ENCODE measurements at places on chromosomes 7 and 10.

DNA sequence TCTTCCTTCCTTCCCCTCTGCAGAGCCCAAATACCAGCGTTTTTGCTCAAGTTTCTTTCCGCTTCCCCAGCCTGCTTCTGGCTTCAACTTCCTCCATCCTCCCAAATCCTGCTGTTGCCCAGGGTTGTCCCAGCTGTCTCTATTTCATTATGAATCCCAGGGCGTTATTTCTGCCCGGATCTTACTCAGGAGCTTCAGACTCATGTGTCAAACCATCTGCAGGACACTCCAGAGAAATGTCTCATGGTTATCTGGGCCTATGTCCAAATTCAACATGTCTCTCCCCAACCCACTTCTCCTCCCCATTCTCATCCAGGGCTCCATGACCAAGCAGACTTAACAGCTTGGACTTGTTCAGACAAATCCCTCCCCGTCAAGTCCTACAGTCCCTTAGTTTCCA lies 15.6 kb downstream of the ARHGAP22 start:
- DNase-seq, result no peak

DNA sequence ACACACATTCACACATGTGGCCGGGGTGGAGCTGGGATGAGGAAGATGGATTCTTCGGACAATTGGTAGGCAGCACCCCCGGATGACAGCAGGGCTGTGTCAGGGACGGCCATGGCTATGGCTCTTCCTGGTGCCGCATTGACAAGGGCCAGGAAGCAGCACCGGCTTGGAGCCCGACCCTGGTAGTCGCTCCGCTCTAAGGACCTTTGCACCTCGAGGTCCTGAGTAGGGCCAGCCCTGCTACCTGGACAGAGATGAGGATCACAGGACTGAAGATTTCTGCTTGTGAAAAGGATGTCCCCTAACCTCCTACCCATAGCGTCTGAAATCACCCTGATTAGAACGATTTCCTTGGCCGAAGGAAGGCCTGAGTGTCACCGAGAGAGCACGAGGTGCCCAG lies 134.1 kb downstream of the ADARB2 start:
- DNase-seq, result no peak

- no peak for DNase-seq
Measured at GRCh38 chr7:43208242-43208641, 95.8 kb downstream of the HECW1 start.

GRCh38 chr7:18212758-18213157 lies 185.1 kb upstream of the PRPS1L1 start:
- no peak for DNase-seq

DNA sequence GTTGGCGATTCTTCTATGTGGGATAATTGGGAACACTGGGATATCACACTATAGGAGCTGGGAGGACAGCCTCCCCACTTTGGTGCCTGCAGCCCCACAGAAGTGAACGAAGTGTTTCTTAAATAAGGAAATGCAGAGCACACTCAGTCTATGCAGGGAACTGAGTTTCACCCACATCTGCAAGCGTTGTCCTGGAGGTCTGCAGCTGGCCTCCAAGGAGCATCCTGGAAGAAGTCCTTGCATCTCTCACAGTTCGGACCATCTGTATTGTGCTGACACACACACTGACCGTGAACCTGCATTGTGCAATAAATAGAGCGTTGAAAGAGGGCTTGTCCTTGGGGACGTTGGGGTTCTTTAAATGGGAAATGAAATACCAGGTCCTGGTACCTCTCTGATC lies 25.8 kb downstream of the LAMB4 start:
- DNase-seq, result no peak

DNA sequence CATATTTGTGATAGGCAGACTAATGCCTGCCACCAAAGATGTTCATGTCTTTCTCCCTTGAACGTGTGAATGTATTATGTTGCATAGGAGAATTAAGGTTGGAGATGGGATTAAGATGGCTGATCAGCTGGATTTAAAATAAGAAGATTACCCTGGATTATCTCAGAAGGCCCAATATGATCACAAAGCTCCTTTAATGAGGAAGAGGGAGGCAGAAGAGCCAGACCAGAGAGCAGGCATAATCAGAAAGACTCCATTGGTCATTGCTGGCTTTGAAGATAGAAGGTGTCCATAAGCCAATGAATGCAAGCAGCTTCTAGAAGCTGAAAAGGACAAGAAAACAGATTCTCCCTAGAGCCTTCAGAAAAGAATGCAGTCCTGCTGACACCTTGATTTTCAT lies 410.3 kb downstream of the GRM8 start:
- DNase-seq, result no peak

DNA sequence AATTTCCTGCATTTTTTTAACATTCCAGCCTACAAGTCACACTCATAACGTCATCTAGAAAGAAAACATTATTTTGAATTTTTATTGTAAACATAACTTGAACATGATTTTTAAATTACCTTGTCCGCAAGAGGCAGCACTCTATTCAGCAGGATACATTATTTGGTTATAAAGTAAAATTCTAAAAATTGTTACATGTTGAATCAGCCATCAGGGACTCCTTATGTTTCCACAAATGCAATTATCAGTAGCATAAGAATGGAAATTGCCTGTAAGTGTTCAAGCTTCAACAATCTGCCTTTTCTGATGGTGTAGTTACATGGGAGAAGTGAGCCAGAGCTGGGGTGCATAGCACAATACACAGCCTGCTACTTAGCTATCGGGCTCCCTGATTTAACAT lies 97.5 kb downstream of the ZNF365 start:
- no peak for DNase-seq

DNA sequence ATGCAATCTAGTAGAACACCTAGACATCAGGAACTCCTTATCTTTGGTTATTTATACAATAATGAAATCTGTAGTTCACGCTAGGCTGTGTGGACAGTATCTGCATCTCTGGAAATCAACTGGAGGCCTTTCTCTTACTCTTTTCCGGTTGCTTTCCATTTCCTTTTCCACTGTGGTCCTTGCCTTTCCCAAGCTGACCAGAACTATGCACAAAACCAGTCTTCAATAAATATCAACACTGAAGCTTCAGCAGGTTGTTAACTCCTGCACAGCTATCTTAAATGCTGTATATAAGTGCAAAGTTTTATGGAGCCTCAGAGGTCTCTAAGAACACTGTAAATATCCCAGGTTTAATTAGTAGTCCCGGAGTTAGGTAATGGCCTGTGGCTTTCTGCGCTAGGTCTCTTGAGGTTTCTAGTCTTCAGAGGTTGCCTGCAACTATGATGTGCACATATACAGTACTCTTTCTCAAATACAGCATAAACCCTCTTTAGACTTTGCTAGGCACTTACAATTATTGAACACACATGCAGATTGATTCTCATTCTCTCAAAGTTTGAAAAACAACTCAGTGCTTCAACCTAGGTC lies 2.4 kb downstream of the KLLN start:
- DNase-seq, result no peak

GRCh38 chr10:43068471-43069210 lies 8.2 kb upstream of the RET start:
- no peak for DNase-seq

DNA sequence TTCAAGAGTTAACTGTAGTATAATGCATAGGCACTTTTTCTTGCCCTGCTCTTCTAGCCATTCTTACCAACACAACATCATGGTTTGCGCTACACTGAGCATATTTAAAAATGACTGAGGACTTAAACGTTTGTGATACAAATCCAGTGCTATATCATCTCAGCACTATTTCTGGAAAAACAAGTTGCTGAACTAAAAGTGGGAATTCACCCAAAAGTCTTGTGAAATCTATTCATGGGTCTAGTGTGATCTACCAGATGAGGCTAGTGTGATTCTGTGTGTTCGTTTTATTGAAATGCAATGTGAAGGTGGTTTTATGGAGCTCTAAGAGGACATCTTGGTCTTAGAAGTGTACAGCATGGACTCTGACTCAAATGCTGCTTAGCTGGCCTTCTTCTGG lies 584.6 kb upstream of the POM121L12 start:
- DNase-seq, result no peak

- DNase-seq, result peak; percentile 82
Measured at GRCh38 chr10:75235375-75236177, at the start of gene COMTD1. Gene COMTD1, minus strand, starts transcription at chr10:75235957. Its CDS starts 29 bp downstream, at chr10:75235928.

DNA sequence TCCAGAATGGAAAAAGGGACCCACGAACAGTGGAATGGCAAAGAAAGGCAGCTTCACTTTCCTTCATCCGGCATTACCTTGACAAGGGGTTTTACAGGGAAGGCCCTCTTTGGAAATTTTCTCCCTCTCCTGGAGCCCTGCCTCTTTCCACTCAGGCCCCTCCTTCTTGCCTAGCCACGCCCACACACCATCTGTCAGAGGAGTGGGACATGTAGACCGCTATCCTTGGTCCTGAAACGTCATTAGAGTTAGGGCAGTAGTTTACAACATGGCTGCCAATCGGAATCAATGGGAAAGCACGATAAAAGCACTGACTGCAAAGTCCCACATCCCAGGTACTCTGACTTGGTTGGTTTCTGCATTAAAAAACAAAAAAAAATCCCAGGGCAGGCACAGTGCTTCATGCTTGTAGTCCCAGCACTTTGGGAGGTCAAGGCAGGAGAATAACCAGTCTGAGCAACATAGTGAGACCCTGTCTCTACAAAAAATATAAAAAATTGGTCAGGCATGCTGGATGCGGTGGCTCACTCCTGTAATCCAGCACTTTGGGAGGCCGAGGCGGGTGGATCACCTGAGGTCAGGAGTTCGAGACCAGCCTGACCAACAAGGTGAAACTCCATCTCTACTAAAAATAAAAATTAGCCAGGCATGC lies 96.4 kb downstream of the MARCHF5 start:
- no peak for DNase-seq

Measured in stimulated activated CD8-positive, alpha-beta memory T cell treated with anti-CD3 and anti-CD28 coated beads, Interleukin-4, amount 100 ng/mL, for 4 hours (primary cell).